GOT3 (cell line): ENCODE measurements at places on chromosomes 13 and 19.

DNA sequence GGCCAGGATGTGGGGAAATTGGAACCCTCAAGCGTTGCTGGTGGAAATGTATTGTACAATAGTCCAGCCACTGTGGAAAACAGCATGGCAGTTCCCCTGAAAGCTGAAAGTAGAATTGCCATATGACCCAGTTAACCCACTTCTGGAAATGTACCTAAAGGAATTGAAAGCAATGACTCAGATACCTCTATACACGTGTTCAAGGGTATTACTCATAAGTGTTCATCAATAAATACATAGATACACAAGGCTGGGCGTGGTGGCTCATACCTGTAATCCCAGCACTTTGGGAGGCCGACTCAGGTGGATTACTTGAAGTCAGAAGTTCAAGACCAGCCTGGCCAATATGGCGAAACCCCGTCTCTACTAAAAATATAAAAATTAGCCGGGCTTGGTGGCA, 71.9 kb upstream of the IRS2 start:
- no peak for DNase-seq

DNA sequence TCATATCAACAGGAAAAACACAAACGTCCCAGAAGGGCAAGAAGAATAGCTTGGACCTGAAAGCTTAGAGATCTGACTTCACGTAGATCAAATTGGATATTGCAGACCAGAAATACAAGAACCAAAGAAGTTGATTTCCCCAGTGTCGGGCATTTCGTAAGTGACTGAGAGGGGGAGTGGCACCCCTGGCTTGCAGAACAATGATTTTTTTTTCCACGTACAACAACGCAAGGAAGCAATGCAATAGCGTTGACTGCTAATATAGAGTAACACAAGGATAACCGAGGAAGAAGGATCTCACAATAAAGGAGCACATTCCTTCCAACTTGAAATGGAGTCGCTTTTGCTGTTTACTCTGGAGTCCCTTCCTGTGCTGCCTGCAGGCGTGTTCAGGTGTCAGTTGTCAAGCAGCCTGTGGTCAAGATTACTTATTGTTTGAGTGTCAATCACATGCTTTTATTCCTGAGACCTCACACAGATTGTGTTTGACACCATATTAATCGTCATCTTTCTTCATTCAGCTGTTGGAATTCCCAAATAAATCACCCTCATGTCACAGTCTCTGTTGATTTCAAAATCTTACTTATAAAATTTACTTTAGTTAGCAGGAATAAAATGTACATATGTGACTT, 139.4 kb downstream of the FREM2 start:
- no peak for DNase-seq

- peak; percentile 95 for DNase-seq
These were observed at the start of gene SLC1A5 for GRCh38 chr19:46788262-46788967. TSS of gene SLC1A5 (minus strand) at chr19:46788594. CDS start at chr19:46787965, 629 bp downstream.

DNA sequence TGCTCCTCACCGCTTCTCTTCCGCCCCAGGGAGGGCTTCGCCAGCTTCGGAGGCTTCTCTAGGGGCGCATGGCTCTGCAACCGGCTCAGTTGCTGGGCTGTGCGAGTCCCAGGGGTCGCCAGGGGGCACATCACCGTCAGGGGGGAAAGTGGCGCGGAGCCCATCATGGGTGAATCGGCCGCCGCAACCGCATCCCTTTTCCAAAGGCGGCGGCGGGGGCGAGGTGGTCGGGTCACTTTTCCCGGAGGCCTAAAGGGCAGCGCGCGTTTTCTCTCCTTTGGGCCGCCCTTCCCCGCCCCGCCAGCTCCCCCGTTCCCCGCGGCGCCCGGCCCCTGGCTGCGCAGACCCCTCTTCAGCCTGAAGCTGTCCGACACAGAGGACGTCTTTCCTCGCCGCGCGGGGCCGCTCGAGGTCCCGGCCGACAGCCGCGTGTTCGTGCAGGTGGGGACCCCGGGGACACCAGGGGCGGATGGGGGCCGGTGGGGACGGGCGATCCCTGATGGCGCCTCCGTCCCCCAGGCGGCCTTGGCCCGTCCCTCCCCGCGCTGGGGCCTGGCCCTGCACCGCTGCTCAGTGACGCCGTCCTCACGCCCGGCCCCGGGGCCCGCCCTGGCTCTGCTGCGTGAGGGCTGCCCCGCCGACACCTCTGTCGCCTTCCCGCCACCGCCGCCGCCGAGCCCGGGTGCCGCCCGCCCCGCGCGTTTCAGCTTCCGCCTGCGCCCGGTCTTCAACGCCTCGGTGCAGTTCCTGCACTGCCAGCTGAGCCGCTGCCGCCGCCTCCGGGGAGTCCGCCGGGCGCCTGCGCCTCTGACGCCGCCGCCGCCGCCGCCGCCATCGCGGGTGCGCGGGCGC, 1.7 kb downstream of the TGFBR3L start:
- no peak for DNase-seq

- peak; percentile 90 for DNase-seq
These were observed at the start of gene CDC37 for GRCh38 chr19:10403137-10404021. TSS of gene CDC37 (minus strand) at chr19:10403542. CDS start at chr19:10403479, 63 bp downstream.

- no peak for DNase-seq
These were observed 431.2 kb downstream of the KCTD12 start for GRCh38 chr13:76454991-76455390.

GRCh38 chr13:98746968-98747367, 5.5 kb downstream of the SLC15A1 start:
- no peak for DNase-seq

DNA sequence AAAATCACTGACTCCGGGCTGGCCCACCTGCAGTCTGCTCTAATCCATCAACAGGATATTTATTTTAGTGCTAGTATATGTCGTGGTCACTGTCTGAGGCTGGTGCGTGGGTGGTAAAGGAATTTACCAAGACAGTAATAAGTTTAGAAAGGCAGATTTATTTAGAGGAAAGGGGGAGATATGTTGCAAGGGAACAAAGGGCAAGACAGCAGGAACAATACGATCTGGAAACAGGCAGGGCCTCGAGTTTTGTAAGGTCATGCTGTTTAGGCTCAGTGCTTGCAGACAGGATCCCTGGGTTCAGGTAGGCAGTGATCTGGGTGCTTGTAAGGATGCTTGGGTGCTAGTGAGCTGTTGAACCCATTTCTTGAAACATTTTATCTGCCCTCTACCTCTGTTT, 748.2 kb upstream of the SLITRK5 start:
- DNase-seq: no peak

DNA sequence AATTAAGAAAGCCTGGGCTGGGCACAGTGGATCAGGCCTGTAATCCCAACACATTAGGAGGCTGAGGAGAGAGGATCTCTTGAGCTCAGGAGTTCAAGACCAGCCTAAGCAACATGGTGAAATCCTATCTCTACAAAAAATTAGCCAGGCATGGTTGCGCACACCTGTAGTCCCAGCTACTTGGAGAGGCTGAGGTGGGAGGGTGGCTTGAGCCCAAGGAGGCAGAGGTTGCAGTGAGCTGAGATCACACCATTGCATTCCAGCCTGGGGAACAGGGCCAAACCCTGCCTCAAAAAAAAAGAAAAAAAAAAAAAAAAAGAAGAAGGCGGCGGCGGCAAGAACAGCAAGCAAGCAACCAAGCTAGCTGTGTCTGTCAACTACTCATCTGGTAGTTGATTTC, 26.7 kb downstream of the TSC22D1 start:
- DNase-seq: no peak

- DNase-seq: no peak
These were observed 222.1 kb downstream of the ZIC5 start for GRCh38 chr13:99749271-99750019.

DNA sequence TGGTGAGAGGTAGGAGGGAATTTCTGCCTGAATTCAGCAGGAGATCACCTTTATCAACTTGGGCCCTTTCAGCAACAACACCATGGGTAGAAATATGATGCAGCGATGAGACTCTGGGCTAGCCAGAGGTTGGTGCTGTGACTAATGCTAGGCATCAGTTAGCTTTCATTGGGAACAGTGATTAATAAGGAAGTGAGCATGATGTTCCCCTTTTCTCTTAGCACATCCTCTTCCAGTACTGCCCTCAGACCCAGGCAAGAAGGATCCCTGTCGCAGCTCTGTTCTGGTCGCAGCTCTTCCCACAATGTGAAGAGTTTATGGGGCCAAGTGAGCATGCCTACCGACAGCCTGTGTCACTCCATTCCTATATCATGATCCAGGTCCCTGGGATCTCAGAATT, 100.5 kb downstream of the FLT1 start:
- DNase-seq: no peak

DNA sequence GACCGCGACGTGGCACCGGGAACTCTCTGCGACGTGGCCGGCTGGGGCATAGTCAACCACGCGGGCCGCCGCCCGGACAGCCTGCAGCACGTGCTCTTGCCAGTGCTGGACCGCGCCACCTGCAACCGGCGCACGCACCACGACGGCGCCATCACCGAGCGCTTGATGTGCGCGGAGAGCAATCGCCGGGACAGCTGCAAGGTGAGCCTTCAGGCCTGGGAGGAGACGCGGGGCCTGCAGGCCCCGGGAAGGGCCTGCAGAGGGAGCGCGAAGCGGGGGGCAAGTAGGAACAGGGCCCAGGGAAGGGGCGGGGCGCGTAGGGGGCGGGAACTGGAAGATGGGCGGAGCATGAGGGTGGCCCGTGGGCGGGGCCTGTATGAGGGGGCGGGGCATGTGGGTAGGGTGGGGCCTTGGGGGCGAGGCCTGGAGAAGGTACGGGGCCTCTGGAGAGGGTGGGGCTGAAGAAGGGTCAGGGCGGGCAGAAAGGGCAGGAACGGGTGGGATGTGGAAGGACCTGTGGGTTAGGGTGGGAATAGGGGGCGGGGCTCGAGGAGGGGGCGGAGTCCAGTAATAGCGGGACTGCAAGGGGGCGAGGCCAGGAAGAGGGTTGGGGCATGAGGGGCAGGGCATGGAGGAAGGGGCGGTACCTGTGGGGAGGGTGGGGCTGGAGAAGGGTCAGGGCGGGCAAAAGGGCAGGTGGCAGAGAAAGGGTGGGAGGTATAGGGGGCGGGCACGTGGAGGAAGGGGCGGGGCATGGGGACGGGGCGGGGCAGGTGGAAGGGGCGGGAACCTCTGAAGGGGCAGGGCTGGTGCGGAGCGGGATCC, 2.5 kb downstream of the CFD start:
- DNase-seq: no peak

GRCh38 chr13:66693656-66694055, 536.5 kb downstream of the PCDH9 start:
- DNase-seq: no peak

- DNase-seq: no peak
These were observed 5.4 kb downstream of the MADCAM1 start for GRCh38 chr19:501646-502045.

GRCh38 chr19:2084993-2085720, 11.0 kb downstream of the MOB3A start:
- no peak for DNase-seq

DNA sequence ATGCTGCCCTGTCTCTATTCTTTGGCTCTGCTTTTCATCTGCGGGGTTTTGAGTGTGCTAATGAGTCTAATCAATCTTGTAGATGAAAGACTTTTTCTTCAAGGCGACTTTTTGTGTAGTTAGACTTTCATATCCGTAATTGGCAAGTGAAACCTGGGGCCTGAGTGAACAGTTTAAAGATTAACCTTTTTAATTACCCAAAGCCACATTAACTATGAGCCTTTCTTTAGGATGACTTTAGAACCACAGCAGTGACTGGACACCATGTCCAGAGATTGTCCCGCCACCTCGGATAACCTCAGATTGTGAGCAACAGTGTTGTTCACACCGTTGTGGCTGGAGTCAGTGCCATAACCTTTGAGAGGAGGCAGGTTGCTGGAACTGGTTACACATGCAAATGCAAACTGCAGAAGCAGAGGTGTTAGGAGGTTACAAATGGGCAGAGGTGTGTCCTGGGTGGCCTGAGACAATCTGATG, 58.7 kb downstream of the SIAH3 start:
- DNase-seq: no peak

- DNase-seq: no peak
These were observed 10.0 kb upstream of the GRTP1 start for GRCh38 chr13:113373811-113374485.

DNA sequence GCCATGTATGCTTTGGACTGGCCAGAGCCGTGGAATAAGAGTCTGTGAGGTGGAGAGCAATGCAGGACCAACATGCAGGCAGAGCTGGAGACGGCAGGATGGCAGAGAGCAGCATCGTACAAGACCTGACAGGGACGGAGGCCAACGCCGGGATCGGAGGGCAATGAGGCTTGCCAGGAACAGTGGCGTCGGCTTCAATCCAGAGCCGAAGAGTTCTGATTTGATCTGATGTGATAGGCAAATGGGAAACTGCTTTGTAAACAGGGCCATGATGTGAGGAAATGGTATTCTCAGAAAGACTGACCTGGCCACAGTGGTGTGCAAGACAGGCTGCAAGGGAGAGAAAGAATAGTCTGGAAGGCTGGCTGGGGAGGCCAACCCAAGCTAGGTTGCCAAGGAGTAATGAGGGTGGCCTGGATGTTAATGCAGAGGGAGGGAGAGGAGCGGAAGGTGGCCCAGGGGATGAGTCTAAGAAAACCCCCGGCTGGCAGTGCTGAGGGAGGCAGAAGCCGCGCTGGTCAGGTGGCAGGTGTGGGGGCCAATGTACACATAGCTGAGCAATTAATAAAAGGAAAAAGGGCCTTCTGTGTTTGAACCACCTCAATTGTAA, 26.7 kb downstream of the RCBTB2 start:
- DNase-seq: no peak

GRCh38 chr19:28612275-28612769, 600.6 kb downstream of the UQCRFS1 start:
- no peak for DNase-seq

- no peak for DNase-seq
These were observed 17.2 kb downstream of the PKN1 start for GRCh38 chr19:14450168-14450874.

DNA sequence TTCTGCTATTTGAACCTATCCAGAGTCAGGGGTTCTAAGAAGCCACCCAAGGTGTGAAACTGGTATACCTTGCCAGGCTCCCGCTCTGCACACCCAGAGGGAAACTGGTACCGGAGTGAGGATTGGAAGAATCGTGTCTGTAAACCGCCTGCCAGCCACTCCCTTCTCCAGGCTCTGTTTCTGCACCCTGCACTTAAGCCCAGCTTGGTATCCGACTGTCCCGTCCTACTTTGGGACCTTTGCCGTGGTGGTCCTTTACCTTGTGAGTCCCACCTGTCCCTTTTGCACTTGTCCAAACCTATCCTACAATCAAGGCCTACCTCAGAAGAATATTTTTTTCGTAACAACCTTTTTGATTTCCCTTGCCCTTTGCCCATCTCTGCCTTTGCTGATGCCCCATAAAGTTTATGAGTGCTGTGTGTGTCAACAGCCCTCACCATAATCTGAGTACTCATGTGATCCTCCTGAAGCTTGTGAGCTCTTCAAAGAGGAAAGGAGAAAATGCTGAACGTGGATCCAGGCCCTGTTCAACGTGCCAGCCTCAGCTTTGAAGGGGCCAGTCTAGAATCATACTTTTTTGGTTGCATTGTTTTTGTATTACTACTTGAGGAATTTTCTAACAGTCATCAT, 44.7 kb downstream of the GARRE1 start:
- no peak for DNase-seq

- DNase-seq: no peak
These were observed 182.2 kb downstream of the FOXO1 start for GRCh38 chr13:40484101-40484800.

- DNase-seq: no peak
These were observed 197.2 kb upstream of the CSNK1A1L start for GRCh38 chr13:37302686-37303085.
